Dermis blood vessel endothelial cell (primary cell): ENCODE measurements at places on chromosomes 12 and 14.

DNA sequence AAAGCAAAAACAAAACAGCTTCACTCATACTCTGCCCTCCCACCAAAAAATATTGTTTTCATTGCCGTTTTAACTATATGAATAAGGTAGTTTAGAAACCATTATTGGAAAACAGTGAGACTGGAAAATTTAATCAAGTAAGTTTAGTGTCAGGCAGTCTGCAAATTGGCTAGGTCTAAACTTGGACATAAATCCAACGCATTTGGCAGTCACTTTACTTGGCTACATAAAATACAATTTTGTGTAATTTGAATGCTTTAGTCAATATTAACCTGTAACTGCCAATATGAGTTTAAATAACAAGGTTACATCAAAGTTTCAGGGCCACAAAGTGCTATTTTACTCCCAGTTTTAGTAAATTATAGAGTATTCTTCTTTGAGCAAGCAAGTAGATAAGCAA lies 202.3 kb upstream of the SLC38A2 start:
- DNase-seq: no peak

- no peak for DNase-seq
Observed at GRCh38 chr14:50528000-50528399, 4.4 kb downstream of the MAP4K5 start.

DNA sequence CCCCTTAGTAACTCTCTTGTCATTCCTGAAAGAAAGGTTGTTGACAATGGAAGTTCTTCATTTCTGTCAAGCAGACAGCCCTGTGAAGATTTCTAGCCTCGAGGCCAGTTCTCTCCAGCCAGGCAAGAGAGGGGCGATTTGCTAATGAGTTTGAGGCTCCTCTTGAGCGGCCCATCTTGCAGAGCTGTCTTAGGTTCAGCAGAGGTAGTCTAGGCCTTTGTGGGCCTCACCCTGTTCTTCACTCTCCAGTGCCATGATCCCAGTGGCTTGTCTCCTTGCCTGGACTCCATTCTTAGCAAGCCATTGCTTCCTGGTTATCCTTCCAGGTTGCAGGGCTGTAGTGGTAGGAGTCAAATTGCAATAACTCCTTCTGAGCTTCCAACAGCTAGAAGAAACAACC lies 9.7 kb downstream of the TPH2 start:
- no peak for DNase-seq

GRCh38 chr12:40376533-40377267 lies 151.9 kb downstream of the LRRK2 start:
- DNase-seq: no peak

- no peak for DNase-seq
Observed at GRCh38 chr14:54942913-54943312, 40.3 kb upstream of the GCH1 start.

DNA sequence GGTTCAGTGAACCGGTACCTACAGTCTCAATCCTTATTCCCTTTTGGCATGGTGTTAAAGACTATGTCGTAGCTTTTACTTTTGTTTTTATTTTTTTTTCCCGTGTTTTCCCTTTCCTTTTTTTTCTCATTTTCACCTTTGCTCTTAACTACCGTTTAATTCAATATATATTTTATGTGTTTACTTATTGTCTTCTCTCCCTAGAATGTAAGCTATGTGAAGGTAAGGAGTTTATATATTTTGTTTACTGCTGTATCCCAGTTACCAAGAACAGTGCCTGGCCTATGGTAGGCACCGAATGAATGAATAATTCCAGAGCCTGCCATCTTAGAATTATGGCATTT lies 261 bp upstream of the MLH3 start:
- DNase-seq: no peak

DNA sequence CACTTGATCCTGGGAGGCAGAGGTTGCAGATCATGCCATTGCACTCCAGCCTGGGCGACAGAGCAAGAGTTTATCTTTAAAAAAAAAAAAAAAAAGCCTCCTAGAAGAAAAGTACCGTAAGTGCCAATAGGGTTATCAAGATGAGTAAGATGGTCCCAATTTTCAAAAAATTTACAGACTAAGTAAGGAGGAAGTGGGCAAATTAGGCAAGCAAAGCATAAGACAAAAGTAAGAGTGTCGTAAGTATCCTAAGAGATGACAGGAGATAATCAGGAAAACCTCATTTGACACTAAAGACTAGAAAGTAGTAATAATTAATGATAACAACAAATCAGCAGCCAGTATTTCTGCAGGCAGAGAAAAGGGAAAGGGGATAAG lies 12.2 kb downstream of the PYM1 start:
- DNase-seq: no peak
